NK-92 treated with Interleukin-12 subunit alpha and Interleukin-12 subunit beta, amount 100 ng/mL, for 24 hours (cell line): ENCODE measurements at places on chromosomes 4 and X.

DNA sequence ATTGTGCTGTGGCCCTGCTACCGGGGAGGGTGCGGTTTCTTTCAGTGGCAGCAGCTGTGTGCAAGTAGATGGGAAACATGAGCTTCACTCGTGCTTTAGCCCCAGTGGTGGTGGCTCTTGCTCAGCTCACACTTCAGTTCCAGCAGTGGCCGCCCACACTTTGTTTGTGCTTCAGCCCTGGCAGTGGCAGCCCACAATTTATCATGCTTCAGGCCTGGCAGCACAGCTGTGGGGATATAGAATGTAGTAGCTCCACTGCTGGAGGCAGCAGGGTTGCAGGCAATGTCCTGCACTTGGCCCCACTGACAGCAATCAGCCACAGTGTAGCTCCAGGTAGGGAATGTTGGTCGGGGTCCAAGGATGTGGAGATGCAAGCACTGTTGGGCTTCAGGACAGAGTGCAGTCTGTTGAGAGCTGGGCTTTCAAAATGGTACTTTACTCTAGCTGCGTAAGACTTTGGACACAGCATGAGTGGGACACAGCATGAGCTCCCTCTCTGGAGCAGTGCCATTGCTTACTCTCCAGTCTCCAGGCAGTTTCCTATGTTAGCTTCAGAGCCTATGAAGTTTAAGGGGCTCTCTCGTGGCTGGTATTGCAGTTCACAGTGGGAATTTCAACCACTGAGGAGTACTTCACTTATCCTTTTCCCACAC lies 413.1 kb downstream of the PDGFC start:
- DNase-seq = no peak

DNA sequence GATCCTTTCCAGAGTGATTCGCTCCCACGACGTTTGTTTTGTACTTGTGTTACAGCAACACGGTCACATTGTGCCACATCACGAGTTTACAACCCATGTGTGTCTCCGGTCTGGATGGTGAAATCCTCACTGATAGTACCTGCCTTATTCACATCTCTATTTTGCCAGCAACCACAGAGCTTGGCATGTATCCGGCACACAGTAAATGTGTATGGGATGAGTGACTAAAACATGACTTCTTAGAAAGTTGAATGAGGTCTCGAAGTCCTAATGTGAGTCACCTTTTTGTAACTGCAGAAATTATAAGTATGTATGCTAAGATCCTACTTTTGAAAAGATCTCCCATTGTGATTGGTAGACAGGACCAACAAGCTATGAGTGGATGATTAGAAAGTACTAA lies 7.5 kb downstream of the STOX2 start:
- no peak for DNase-seq

DNA sequence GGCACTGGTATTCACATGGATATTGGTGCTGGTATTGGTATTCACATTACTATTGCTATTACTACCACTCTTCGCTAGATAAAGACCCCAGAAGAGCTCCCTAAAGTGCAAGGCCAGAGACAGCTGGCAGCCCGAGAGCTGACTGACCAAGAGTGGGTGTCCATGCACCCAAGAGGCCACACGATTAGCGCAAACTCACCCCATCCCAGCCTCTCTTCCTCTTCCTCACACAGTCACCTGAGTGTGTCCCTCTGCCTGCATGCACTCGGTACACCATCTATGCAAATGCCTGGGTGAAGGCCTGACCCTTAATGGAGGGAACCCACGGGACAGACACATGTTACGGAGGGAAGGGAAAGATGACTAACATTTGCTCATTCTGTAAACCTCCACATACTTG lies 86.7 kb downstream of the HAUS3 start:
- no peak for DNase-seq

DNA sequence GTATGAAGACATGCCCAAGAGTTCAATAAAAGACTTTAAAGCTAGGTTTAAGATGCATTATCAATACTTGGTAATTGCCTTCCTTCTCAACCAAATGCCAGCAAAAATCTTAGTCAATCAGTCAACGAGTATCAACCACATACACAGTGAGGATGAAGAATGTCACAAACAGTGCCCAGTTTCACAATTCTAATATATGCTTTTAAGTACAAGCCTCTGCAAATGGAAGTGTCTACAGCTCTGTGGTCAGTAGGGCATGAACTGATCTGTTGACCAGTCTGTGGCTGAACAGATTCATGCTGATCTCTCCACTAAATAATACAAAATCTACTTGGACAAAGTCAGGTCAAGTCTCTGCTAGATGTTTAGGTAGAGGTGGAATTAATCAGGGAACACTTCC lies 27.9 kb downstream of the PPARGC1A start:
- DNase-seq = no peak

DNA sequence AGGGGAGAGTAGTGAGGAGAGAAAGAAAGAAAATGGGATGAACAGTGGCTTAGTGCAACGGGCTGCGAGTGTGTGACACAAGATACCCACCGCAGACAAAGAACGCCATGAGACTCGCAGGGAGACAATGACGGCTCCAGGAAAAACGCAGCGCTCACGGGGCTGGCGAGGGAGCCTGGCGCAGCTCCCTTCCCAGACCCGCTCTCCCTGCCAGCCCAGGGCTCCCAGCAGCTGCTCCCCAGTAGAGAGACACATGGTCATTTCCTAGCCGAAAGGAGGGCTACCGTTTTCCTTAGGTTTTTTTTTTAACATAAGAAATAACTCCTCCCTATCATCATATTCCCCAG lies 149.5 kb downstream of the MAML3 start:
- DNase-seq = no peak

DNA sequence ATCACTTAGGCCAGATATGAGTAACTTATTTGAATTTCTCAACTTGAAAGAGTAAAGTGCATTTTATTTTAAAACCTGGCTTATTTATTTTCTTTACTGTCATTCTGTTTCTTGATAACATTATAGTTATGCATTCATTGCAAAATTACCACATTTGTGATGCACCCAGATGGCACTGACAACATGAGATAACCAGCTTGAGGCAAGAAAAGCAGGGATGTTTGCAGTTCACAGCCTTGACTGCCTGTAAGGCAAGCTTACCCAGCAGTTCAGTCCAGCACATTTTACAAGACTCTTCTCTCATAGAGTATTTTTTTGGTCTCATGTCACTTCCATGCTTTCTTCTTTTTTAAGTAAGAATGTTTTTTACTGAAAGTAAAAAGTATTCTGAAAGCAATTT lies 25.3 kb upstream of the EPGN start:
- no peak for DNase-seq

GRCh38 chr4:143178923-143179322 lies 5.8 kb upstream of the USP38 start:
- DNase-seq = no peak

DNA sequence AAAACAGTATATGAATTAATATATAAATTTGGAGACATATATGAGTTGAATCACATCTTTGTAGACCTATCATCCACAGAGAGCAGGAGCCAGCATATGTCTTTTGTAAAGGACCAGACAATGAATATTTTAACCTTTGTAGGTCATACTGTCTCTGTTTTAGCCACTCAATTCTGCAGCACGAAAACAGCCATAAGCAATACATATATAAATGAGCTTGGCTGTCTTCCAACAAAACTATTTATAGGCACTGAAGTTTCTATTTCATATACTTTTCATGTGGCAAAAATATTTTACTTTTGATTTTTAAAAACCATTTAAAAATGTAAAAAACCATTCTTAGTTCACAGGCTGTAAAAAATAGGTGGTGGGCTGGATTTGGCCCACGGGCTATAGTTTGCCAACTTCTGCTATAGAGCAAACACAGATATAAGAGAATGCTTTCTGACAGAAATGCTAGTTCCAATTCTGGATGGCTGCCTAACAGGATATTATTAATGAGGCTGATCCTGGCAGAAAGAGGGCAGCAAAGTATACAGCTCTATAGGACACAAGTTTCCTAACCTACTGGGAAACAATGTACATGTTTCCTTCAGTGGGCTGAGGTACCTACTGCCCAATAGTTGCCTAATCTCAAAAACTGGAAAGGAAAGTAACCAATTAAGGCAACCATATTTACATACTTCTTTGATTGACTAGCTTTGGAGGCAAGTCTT lies 58.1 kb upstream of the UCP1 start:
- DNase-seq = no peak

DNA sequence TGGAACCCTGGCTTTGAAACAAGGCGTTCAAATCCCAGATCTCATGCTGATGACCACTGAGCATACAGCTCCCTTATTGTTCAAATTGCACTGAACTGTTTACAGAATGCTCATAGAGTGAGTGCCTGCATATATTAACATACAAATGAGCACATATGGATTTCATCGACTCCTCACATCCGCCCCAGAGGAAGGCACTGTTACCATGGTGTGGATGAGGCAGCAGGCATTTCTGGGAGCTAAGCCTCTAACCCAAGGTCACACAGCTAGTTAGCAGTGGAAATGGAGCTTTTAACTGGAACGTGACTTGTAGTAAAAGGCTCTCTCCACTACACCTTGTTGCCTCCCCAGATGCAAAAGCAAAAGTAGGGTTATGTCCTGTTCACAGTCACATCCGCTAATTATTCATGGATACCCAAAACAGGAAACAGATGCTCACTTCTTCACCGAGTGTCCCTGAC lies 289.7 kb downstream of the STK32B start:
- no peak for DNase-seq
